Large intestine (tissue), 12 donors: ENCODE measurements at places on chromosomes 4 and X.

DNA sequence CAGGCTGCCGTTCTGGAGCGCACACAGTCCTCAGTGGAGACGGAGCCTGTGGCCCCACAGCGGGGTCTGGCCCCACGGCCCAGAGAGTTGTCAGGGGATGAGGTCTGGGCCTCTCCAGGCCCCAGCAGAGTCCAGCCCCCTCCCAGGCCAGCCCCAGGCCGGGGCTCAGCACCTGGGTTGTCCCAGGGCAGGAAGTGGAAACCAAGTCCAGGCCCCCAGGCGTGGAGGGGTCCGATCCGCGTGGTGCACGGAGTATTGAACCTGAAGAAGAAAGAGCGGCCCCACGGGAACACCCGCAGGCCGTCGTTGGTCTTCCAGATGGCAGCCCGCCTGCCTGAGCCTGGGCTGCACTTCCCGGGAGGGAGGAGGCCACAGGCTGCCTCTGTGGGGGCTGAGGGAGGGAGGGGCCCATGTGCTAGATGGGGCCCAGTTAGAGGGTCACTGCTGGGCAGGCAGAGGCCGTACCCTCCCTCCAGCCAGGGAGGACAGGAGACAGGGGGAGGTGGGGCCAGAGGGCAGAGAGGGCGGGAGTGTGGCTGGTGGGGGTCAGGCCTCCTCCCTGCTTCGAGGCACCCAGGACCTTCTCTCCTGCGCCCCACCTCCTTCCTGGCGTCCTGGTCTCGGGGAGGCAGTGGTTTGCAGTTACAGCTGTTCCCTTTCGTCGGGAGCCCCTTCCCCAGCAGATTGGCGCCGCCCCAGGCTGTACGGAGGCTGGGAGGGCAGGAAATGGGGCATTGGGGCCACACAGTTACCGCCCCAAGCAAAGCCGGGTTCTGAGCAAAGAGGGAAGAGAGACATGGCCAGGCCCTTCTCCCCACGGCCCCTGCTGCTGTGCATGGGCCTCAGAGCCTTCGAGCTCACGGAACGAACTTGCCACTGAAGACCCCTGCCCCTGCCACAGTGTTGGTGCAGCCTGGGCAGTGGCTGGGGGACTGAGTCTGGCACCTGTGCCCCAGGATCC lies 8.1 kb downstream of the HGFAC start:
- H3K4me3 ChIP-seq: no peak overlapping the region
- no peak for DNase-seq
- no peaks in the 10 kb centered on the region for H3K27me3 ChIP-seq

- no peaks in the 10 kb centered on the region for H3K4me1 ChIP-seq
- H3K27ac ChIP-seq: no peak overlapping the region
- no peaks in the 10 kb centered on the region for H3K27me3 ChIP-seq
- no peak for DNase-seq
These were observed 166.8 kb downstream of the COL4A6 start for GRCh38 chrX:108271397-108271787.

DNA sequence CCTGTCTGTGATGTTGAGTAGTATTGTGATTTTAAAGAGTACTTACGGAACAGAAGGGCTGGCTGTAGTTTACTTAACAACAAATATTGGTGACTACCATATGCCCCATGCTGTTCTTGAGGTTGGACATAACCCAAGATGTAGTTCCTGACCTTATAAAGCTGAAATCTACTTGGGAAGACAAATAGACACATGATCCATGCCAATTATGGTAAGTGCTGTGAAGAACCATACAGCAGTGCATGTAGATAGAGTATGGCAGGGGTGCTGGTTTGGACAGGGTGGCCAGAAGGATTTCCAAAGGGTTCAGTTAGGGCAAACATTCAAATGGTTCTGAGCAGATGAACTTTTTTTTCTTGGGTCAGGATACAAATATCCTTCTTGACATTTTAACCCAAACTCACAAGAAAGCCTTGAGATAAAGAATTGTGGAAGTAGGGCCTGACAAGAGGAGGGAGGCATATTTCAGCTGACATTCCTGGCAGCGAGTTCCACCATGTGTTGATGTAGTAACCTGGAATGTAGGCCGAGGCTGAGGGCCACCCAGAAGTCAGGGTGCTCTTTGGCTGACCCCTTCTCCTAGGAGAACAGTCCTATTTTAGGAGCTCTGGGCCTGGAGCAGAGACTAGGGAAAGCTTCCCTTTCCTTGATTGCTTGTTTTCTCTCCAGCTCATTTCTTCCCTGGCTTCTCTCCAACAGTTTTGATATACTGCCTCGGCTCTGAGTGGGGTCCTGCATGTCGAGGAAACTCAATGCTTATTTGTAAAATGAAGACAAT lies 74.2 kb downstream of the FREM3 start:
- no peak overlapping the region for H3K27ac ChIP-seq
- no peaks in the 10 kb centered on the region for H3K4me1 ChIP-seq
- H3K36me3 ChIP-seq: no peaks in the 10 kb centered on the region
- peak; percentile 75 for DNase-seq

GRCh38 chr4:18103876-18104605 lies 82.5 kb upstream of the LCORL start:
- no peaks in the 10 kb centered on the region for H3K36me3 ChIP-seq
- H3K27ac ChIP-seq: no peak overlapping the region
- DNase-seq: no peak
- H3K4me1 ChIP-seq: peaks cover 35% of the 10 kb centered on the region
- H3K27me3 ChIP-seq: no peaks in the 10 kb centered on the region

DNA sequence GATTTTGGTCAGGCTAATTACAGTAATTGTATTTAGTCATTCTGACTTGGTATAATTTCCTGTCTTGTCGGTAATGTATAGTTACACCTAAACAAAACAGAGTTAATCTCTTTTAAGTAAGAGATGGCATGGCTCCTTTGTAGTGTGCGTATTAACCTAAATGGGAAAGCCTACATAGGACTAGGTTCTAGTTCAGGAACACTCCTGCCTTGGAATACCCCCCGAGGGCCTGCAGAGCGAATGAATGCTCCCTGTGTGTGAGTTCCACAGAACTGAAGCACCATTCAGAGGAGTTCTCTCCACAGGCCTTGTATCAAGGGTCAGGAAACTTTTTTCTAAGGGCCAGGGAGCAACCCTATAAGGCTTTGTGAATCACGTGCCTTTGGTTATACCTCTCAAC lies 44.9 kb upstream of the STIM2 start:
- DNase-seq: no peak
- H3K4me1 ChIP-seq: peaks cover 2% of the 10 kb centered on the region
- H3K4me3 ChIP-seq: no peak overlapping the region
- H3K36me3 ChIP-seq: no peaks in the 10 kb centered on the region
- no peak overlapping the region for H3K27ac ChIP-seq
- no peaks in the 10 kb centered on the region for H3K27me3 ChIP-seq
